B cell (primary cell): ENCODE measurements at places on chromosomes 4 and X.

DNA sequence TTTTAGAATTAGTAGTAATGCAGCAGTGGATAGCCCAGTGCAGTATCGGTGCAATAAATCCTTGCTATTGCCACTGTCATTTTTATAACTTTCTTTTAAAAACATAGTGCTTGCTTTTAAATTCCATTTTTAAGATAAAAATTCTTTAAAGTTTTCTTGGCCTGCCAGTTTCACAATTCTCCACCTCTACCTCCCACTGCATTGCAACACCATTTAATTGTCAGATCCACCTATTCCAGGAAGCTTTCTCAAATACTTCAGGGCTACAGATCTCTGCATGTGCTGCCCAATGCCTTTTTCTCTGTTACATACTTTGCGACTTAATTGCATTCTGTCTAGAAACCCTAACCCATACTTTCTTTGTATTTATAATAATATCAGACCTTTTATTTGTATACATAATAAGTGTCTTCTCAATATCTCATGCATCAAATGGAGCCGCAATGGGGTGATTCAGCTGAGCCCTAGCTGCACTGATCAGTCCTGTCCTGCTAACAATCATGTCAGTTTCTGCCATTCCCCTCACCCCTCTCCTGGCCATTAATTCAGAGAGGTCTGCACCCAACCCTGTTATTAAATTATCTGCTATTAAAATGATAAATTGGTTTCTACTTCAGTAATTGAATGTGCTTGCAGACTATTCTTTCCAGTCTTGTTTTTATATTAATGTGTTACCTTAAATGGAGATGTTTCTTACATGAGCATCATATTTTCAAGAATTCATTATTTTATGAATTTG is 193.1 kb downstream of the SLIT2 start:
- DNase-seq: no peak

DNA sequence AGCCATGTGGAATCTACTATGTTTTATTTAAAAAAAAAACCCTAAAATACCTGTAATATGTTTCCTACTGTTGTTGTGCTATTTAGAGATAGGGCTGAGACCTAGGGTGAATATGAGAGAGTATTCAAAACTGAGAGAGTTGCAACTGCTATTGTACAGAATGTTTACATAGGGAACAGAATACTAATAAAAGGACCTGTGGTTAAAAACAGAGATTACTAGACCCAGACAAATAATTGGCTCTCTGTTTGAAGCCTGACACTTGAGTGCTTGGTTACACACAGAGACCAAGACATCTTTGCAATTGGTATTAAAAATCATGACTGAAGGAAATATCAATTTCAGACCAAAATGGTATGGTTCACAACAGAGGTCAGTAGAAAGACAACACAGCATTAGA is 278.9 kb upstream of the GIMD1 start:
- DNase-seq: no peak

- peak; percentile 63 for DNase-seq
Measured at GRCh38 chrX:9873952-9874351, 87.7 kb downstream of the SHROOM2 start.

DNA sequence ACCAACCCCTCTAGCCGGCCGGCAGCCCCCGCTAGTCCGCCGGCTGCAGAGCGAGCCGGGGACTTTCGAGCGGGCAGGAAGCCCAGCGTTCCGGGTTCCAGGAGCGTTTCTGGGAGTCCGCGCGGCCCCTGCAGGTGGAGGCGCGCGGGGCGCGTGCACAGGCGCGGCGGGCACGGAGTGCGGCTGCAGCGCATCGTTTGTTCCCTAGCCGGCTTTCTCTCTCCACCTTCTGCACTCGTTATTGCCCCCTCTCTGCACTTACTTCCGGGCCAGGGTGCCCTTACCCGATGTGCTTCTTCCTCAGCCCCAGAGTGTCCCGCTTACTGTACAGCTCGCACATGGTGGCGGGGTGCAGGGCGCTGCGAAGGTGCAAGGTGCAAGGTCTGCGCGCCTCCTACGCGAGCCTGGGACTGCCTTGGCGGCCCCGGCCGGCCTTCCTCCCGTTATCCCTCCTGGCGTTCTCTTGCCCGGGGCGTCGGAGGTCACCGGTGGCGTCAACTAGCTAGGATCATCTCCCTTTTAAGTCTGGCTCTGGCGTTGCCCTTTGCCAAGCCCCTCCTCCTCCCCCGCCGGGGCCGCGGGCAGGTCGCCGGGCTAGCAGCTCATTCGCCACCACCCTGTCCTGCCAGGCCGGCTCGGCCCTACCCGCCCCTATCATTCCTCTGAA is at the start of gene ETNPPL:
ETNPPL (minus strand) TSS at position 495 of the 667 bp plus-strand sequence; CDS start at position 340, 155 bp downstream.
- DNase-seq: peak; percentile 4

- no peak for DNase-seq
Measured at GRCh38 chrX:120797188-120797851, 78.3 kb downstream of the CT47B1 start.

GRCh38 chr4:138875891-138876608 is 139.5 kb upstream of the NOCT start:
- no peak for DNase-seq

DNA sequence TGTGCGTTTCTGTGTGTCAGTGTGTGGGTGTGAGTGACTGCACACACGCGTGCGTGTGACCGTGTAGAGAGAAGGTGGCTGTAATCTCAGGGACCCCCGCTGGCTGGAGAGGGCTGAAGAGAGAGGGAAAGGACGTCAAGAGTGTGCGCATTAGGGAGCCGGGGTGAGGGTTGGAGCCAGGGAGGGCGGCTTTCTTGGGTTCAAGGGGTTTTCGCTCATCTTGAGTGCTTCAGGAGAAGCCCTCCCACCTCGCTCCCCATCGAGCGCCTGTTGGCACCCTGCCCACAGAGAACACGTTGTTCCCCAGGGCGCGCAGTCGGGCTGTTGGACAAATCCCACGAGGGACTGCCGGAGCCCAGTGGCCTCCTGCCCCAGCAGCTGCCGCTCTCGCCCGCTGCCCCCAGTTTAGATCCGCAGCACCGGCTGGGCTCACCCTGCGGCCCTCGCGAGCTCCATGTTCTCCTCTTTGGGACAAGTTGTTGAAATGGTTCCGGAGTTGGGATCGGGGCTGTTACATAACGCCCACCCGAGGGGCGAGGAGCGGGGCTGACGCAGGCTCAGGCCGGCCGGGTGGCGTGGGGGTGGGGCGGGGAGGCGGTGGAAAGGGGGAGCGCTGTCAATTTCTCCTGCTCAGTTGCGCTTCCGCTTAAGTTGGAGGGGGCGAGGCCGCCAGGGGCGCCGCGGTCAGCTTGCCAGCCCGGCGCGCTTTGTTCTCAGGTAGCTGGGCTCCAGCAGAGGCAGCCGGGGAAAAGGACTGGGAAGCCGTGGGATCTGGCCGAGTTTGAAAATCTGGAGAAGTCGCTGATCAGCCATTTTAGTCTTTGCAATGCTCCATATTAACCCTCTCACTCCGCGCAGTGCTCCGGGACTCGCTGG is 1.6 kb downstream of the GRIA2 start:
- DNase-seq: no peak

GRCh38 chr4:77158487-77158861 is 1.5 kb downstream of the CCNG2 start:
- no peak for DNase-seq

DNA sequence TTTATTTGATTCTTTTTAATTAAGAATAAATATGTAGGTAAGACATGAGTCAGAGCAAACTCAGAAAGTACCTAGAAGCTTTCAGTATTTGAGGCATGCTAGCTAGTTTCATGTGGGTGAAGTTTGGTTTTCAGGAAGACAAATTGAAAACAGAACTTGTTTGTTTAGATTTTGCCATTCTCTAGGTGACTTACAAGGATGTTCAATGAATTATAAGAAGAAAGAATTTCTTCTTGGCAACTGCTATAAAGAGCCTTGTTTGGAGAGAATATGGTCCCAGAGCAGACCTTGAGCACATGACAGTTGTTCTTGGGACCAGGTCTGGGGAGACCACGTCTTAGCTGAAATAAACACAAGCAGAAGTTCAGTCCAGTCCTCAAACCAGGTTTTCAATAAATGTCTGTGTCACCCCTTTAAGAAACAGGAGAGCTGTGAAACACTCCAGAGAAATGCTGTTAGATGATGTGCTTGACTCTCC is 38.0 kb upstream of the IL21 start:
- DNase-seq: no peak

- no peak for DNase-seq
Measured at GRCh38 chr4:25949173-25949748, 35.2 kb downstream of the SMIM20 start.

DNA sequence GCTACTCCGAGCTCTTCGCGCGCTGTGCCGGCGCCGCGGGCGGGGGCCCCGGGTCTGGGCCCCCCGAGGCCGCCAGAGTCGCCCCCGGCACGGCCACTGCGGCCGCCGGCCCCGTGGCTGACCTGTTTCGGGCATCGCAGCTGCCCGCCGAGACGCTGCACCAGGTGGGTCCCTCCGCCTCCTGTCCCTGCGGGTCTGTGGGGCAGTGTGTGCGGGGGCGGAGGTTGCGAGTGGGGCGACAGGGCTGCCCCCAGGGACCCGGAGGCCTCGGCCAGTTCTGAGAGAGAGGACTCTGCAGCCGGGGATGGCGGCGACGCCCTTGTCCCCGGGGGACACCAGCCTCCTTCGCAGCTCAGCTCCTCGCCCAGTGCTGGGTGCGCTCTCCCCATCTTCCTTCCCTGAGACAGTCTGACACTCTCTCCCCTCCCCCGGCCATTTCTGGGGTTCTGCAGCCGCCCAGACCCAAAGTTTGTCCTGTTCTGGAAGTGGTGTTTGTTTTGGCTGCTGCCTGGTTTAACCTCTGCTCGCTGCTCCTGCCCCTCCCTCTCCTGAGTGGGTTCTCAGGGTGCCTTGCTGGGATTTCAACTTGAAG is 609 bp downstream of the REPS2 start:
- DNase-seq: no peak

DNA sequence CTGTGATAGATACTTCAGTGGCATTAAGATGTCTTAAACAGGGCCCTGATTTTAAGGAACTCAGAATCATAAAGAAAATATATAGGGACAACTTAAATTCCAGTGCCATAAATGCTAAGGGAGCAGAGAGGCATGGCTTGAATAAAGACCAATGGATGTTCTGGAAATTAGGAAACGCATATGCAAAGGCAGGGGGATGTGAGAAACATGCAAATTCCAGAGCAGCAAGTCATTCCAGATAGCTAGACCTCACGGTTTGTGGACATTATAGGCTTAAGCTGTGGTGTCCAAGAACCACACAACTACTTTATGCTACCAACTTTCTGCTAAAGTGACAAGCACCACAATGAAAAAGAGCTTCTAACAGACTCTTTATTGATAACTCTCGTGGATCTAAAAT is 132.6 kb upstream of the ANK2 start:
- no peak for DNase-seq

DNA sequence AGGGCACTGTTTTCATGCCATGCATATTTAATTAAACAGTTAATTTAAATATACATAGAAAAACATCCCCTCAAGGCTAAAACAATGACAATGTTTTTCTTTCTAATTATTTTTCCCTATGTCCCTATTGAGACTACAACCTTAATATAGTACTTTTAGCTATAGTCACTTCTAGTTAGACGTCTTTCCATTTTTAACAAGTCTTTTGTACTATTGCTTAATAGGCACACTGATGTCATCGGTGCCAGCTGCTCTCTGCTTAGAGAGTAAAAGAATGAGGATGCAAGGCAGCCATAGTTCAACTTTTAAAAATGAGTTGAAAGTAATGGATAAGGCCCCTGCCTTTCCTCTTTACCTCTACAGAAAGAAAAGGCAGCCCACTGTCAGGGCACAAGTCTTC is 191.1 kb downstream of the KCTD8 start:
- DNase-seq: no peak

- DNase-seq: no peak
Measured at GRCh38 chr4:24249972-24250371, 334.4 kb downstream of the DHX15 start.

DNA sequence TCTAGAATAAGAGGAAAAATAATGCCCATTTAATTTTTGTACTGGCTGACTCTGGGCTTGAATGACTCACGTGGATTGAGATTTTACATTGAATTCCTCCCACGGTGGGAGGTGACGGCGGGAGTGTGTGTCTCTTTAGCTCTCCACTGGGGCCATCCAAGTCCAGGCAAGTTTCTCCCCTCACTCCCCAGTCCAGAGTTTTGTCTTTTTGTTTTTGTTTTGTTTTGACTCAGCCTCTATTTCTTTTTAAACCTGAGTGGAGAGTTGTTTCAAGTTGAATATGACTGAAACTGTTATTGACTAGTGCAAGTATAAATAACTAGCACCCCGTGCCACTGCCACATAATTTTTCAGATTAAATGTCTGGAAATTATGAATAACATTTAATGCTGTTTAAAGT is 13.6 kb downstream of the CHST7 start:
- DNase-seq: no peak
